ENCODE measurements at places on chromosomes 13 and 19. TPM values are rescaled to one million over a fixed set of nuclear protein-coding genes. Genes with fewer than 3 reads are reported as not detected.

CFAP97D2 gene
- not detected for total RNA-seq

GRCh38 chr13:90447734-90448101, 899.8 kb upstream of the MIR17HG start:
- no peak for DNase-seq

GRCh38 chr13:72599178-72599743, 128.2 kb downstream of the MZT1 start:
- DNase-seq = no peak

- DNase-seq = no peak
Observed at GRCh38 chr19:23769691-23770468, 11.2 kb upstream of the ZNF681 start.

DNA sequence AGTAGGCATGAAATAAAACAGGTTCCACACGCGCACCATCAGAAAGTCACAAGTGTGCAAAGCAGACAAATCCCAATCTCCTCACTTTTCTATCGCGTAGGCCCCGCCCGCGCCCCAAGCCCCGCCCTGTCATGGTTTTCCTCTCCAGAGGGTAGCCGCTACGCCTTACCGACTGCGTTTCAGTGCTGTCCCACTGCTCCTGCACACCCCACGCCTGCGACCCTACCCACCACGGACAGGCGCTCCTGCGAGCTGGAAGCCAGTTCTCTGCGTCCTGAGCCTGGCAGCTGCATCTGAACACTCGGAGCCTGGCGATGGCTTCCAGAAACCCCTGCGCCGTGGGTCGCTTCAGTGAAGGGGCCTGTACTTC, 379 bp upstream of the ZNF470 start:
- peak; percentile 8 for DNase-seq

- no peak for DNase-seq
Observed at GRCh38 chr19:53192771-53193534, at the start of gene ZNF665. Gene ZNF665, minus strand, starts transcription at chr19:53193358. Its CDS starts 10,460 bp downstream, at chr19:53182898.

- no peak for DNase-seq
Observed at GRCh38 chr13:98284679-98285078, 107.6 kb upstream of the RNF113B start.

Data from MG63 (cell line).